ENCODE measurements at places on chromosomes 11 and 22.

- DNase-seq, result no peak
These were observed 38.4 kb upstream of the CWF19L2 start for GRCh38 chr11:107496011-107496410.

- no peak for DNase-seq
These were observed 229.6 kb upstream of the BLID start for GRCh38 chr11:122345586-122345985.

DNA sequence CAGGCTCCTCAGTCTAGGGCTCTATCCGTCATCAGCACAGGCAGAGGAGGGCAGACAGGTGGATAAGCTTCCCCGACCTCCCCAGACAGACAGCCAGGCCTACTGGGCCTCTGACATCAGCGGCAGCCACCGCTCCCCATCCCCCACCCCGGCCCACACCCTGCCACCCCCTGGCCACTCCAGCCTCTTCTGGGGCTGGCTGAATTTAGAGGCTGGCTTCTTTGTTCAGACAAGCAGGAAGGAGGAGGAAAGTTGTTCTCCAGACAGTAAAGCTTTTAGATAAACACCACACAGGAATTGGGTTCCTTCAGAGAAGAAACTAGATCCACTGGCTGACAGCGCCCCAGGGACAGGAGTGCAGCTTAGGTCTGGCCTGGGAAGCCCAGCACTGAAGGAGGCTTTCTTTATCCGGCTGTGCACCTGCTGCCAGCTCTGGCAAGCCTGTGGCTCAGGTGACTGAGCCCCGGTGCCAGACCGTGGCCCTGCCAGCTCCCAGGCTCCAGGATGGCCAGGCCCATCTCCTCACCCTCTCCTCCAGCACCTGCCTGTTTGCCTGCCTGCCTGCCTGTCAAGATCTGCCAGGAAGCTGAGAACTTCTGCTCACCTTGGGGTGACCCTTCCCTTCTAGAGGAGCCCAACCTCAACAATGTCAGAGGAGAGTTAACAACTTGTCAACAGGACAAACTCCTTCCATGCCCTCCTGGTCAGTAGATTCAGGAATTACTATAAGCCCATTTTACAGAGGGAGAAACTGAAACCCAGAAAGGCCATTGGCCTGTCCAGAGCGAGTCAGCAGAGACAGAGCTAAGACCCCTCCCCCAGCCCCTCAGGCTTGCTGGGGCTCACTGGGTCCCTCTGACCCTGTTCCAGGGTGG, 44.0 kb upstream of the KLHL35 start:
- no peak for DNase-seq

DNA sequence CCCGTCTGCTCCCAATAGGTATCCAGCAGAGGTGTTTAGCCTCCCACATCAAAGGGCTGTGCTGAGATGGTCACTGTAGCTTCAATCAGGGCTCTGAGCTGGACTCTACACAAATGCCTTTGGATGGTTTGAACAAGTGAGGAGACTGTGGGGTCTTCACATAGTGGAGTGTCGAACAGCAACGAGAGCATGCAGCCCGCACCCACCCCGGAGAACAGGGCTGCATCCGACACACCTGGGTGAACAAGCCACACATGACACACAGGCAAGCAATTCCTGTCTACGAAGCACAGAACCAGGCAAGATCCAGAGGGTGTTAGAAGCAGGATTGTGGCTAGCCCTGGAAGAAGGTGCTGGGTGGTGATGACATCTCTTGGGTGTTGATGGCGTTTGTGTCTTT, 58.0 kb upstream of the FGF3 start:
- no peak for DNase-seq

DNA sequence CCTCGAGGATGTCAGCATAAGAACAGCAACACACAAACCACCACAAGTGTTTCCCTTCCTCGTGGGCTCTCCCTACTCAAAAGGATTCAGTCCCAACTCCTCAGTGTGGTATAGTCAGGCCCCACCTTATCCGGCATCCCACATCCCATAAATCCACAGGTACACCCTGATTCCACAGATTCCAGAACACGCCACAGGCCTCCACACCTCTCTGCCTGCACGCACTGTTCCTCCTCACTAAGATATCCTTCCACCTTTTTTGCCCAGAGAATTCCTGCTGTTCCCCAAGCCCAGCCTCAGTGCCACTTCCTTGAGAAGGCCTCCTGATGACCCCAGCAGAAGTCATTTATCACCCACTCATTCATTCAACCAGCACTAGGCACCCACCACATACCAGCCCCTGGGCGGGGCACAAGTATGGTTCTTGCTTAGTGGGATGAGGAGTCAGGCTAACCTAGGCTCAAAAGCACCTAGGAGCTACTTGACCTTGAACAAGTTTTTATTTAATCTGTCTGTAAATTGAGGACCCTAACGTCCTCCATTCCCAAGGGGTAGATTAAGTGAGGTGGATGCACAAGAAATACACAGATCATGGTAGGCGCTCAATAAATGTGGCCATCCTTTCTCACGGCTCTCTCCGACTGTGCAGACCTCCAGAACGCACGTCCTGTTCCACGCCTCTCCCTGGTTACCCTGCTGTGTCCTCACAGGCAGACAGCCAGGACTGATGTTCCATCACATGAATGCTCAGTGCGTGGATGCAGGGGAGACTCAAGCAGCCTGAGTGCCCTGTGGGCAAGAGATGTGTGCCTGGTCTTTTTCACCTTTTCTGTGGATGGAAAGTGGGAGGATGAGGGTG, 2.1 kb upstream of the KCNJ4 start:
- DNase-seq, result no peak

DNA sequence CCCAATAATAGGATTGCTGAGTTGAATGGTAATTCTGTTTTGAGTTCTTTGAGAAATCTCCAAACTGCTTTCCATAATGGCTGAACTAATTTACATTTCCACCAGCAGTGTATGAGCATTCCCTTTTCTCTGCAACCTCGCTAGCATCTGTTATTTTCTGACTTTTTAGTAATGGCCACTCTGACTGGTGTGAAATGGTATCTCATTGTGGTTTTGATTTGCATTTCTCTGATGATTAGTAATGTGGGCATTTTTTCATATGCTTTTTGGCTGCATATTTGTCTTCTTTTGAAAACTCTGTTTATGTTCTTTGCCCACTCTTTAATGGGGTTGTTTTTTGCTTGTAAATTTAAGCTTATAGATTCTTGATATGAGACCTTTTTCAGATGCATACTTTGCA, 97.4 kb downstream of the FDX1 start:
- no peak for DNase-seq

DNA sequence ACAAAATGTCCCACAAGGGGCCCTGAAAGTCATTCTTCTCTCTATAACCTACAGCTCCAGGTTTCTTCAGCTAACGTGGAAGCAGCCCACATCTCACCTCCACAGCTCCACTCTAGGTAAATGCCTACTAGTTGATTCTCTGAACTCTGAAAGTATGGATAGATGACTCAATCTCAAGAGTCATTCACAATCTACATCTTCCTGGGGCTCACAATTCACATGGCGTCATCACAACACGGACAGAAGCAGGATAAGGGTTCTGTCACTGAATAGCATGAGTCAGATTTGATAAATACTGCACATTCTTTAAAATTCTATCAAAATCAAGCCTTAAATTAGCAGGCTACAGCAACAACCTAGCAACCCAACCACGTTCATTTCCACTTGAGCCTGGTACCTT, 96.3 kb downstream of the PLEKHA7 start:
- no peak for DNase-seq
